Activated CD4-positive, alpha-beta memory T cell treated with anti-CD3 and anti-CD28 coated beads for 36 hours (primary cell): ENCODE measurements at places on chromosomes 11 and 22. TPM values are rescaled to one million over a fixed set of nuclear protein-coding genes. Genes with fewer than 3 reads are reported as not detected.

The FJX1 gene
- 0.46 TPM for total RNA-seq

The SUN2 gene
- 168 TPM for total RNA-seq

The GAL3ST3 gene
- not detected for total RNA-seq

The ACRV1 gene
- not detected for total RNA-seq

The PGA4 gene
- total RNA-seq: not detected

The GAS2 gene
- 0.85 TPM for total RNA-seq

The OR8G1 gene
- total RNA-seq: not detected

The OR52E8 gene
- not detected for total RNA-seq

The TEX12 gene
- 0.29 TPM for total RNA-seq

GRCh38 chr22:27718186-27719035, 83.1 kb downstream of the MN1 start:
- H3K27me3 ChIP-seq: peaks cover 10% of the 10 kb centered on the region
- H3K4me1 ChIP-seq: no peaks in the 10 kb centered on the region
- H3K27ac ChIP-seq: no peak overlapping the region
- DNase-seq: no peak

DNA sequence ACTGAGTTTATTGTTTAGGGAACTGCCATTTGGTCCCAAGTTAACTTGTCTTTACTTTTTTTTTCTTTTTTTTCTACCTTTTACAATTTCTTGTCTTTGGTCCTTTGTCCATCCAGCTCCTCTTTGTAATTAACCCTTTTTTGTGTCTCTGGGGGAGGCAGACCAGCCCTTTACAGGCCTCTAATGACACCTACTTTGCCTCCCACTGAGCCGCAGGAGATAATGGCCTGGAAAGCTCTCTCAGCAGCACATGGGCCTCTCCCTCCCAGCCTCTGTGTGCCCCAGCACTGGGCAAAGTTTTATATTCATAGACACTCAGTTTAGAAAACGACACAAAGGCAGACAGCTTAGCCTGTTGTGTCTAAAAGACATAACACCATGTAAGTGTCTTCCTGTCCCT, 480.4 kb downstream of the SOX6 start:
- H3K4me3 ChIP-seq: no peak overlapping the region
- H3K4me1 ChIP-seq: no peaks in the 10 kb centered on the region
- peaks cover 2% of the 10 kb centered on the region for H3K27me3 ChIP-seq

DNA sequence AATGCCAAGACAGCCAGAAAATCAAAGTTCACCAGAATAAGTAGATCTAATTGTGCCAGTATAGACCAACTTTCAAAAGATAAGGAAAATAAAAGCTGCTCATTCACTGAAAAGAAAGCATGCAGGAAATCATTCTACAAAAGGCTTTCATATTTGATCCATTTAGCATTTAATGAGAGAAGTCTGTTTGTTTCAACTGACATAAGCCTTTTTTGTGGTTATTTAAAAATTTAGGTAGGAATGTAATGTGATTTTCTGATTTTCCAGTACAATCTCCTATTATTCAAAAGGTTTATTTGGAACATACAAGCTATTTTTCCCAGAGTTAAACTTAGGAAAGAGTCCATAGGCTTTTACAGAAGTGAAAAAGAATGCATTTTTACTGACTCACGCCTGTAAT, 92.7 kb downstream of the SBF2 start:
- H3K36me3 ChIP-seq: peaks cover 2% of the 10 kb centered on the region
- no peak overlapping the region for H3K4me3 ChIP-seq
- DNase-seq: no peak
- no peaks in the 10 kb centered on the region for H3K27me3 ChIP-seq
- H3K27ac ChIP-seq: no peak overlapping the region

- H3K36me3 ChIP-seq: no peaks in the 10 kb centered on the region
- no peak for DNase-seq
- H3K27me3 ChIP-seq: peaks cover 16% of the 10 kb centered on the region
- H3K4me1 ChIP-seq: peaks cover 5% of the 10 kb centered on the region
- H3K4me3 ChIP-seq: no peak overlapping the region
- H3K27ac ChIP-seq: no peak overlapping the region
Measured at GRCh38 chr11:45723397-45723796, 58.0 kb upstream of the CHST1 start.

- DNase-seq: no peak
- H3K27ac ChIP-seq: no peak overlapping the region
- H3K27me3 ChIP-seq: no peaks in the 10 kb centered on the region
- no peaks in the 10 kb centered on the region for H3K36me3 ChIP-seq
- H3K4me1 ChIP-seq: no peaks in the 10 kb centered on the region
Measured at GRCh38 chr11:37770145-37770544, 1172.1 kb upstream of the RAG2 start.

- no peak overlapping the region for H3K4me3 ChIP-seq
- H3K36me3 ChIP-seq: no peaks in the 10 kb centered on the region
- H3K4me1 ChIP-seq: no peaks in the 10 kb centered on the region
- DNase-seq: no peak
- H3K27me3 ChIP-seq: peaks cover 9% of the 10 kb centered on the region
Measured at GRCh38 chr11:122556605-122557004, 98.9 kb upstream of the UBASH3B start.

DNA sequence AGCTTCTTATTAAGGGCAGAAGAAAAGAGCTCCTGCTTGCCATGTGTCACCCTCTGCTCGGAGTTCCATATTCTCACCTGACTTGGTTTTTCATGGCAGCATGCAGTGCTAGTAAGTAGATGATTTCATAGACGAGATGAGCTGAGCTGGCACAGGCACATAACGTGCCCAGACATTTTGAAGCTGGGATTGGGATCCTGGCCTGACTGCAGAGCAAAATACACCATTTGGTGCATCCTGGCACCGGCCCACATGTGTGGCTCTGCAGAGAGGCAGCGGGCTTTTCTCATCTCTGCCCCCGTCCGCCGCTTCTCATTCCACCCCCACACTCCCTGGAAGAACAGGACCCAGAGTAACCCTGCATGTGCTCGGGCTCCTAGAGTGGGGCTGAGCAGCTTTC, 24.8 kb downstream of the FAM118A start:
- H3K36me3 ChIP-seq: peaks cover 32% of the 10 kb centered on the region
- DNase-seq: no peak
- H3K27ac ChIP-seq: no peak overlapping the region
- no peak overlapping the region for H3K4me3 ChIP-seq
- H3K4me1 ChIP-seq: peaks cover under 1% of the 10 kb centered on the region

DNA sequence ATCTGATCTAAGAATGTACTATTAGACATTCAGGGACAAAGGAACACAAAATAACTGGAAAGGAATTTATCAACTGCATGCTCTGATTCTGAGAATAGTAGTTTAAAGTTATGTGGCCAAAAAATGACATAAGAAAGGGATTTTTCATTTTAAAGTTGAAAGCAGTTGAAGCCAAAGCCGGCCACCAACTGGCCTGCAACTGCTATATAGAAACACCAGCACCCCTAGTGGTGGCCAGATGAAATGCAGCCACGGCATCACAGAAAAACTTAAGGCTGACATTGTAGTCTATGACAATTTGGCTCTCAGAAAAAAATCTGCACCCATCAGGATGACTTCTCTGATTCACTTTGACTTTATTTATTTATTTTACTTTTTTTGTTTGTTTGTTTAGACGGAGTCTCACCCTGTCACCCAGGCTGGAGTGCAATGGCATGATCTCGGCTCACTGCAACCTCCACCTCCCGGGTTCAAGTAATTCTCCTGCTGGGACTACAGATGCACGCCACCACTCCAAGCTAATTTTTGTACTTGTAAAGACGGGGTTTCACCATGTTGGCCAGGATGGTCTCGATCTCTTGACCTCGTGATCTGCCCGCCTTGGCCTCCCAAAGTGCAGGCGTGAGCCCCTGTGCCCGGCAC, 59.2 kb downstream of the SLC35F2 start:
- peak; percentile 77 for DNase-seq
- H3K4me3 ChIP-seq: no peak overlapping the region
- H3K36me3 ChIP-seq: peaks cover 46% of the 10 kb centered on the region
- no peak overlapping the region for H3K27ac ChIP-seq
- no peaks in the 10 kb centered on the region for H3K4me1 ChIP-seq

DNA sequence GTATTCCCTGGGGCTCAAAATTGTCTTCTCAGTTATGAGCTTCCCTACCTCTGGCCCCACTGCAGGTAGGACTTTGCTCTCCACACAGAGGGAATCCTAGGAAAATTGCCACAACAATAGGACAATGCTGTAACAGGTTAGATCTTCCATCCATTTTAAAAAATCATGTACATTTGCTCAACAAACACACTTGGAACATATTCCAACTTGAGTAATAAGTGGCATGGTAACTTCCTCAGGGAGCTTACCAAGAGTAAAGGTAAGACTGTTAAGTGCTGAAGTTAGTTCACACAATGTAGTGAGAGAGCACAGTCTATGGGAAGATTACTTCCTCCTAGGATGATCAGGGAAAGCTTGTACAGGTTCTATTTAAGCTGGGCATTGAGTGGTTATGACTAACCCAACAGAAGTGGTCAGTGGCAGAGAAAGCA, 78.9 kb upstream of the BIRC3 start:
- no peak for DNase-seq
- no peak overlapping the region for H3K4me3 ChIP-seq
- no peaks in the 10 kb centered on the region for H3K4me1 ChIP-seq

DNA sequence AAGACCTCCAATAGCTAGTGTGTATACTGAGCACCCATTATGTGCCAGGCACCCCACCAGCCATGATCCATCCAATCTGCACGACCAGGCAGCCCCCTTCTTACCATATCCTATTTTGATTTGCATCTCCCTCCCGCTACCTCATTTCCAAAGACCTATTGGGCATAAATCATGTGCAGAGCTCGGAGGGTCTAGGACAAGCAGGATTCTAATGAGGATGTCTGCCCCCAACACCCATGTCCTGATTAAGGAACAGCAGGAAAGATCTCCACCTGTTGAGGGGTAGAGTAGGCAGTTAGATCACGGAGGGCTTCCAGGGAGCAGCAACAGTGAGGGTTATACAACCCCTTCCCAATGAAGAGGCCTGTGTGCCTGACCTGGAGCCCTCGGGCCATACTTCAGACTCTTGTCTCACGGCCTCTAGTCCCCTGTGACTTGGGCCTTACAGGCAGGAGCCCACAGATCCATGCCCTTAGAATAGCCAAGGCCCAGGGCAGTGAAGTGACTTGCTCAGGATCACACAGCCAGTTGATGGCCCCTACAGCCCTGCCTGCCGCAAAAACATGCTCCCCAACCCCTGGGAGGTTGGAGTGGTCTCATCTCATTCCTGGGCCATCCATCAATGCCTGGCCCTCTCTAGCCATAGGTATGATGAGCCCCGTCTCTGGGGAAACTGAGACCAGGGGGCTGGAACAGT, 3.5 kb downstream of the RAB3IL1 start:
- H3K27me3 ChIP-seq: peaks cover 30% of the 10 kb centered on the region
- peaks cover 9% of the 10 kb centered on the region for H3K4me1 ChIP-seq
- H3K4me3 ChIP-seq: no peak overlapping the region

GRCh38 chr11:116856423-116856822, 19.0 kb upstream of the APOA1 start:
- H3K27me3 ChIP-seq: no peaks in the 10 kb centered on the region
- peaks cover 61% of the 10 kb centered on the region for H3K4me1 ChIP-seq
- DNase-seq: no peak
- H3K4me3 ChIP-seq: no peak overlapping the region
- peak overlapping the region; percentile 44 for H3K27ac ChIP-seq
- H3K36me3 ChIP-seq: peaks cover 34% of the 10 kb centered on the region

DNA sequence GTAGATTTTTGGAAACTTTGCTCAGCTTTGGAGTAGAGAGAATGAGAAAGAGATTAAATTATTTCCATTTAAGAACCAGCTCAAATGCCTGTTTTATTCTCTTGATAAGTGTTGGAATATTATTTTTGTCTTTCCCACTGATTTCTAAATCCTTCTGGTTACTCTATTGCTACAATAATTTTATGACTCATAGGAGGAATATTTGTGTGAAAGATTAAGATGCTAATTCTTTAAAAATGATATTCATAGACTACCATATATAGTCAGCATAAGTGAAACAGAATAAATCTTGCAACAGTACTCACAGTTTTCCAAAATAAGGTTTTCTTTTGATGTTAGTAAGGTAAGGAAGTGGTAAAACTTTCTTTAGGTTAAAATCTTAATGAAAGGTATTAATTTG, 60.9 kb downstream of the YAP1 start:
- H3K4me3 ChIP-seq: no peak overlapping the region
- no peak for DNase-seq
- peaks cover 16% of the 10 kb centered on the region for H3K27me3 ChIP-seq
- no peaks in the 10 kb centered on the region for H3K36me3 ChIP-seq

- no peak overlapping the region for H3K4me3 ChIP-seq
- H3K4me1 ChIP-seq: peaks cover 27% of the 10 kb centered on the region
- no peaks in the 10 kb centered on the region for H3K27me3 ChIP-seq
- no peak for DNase-seq
- H3K36me3 ChIP-seq: peaks cover 5% of the 10 kb centered on the region
- H3K27ac ChIP-seq: no peak overlapping the region
Measured at GRCh38 chr11:67463186-67463585, 5.9 kb downstream of the TMEM134 start.

DNA sequence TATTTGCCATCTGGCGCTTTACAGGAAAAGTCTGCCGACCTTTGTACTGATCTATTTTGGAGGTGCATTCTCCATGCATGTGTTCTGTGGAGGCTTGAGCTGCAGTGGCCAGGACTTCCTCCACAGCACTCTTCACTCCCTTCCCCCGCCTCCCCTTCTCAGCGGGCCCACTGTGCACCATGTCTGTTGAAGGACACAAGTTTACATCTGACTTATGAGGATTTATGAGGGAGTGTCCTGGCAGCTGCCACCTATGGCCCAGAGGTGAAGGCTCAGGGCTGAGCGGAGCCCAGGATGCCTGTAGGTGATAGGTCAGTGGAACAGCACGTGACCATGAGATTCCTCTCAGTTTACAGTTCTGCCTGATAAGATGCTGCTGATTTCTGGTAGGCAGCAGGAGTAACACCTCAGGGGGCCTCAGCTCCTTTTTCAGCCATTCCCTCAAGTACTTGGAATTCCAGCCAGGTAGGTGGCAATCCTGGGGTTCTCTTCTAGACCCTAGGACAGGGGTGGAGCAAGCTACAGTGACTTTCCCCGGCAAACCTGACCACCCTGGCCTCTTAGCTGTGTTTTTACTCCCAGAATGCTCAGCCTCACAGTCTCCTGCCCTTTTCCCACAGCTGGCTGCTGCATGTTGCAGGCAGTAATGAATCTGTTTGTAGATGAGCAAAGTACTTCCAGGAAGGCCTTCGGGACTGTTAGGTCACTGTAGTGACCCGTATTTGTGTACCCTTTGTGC, 59.9 kb downstream of the PPFIBP2 start:
- H3K4me3 ChIP-seq: no peak overlapping the region
- H3K36me3 ChIP-seq: no peaks in the 10 kb centered on the region
- H3K27me3 ChIP-seq: peaks cover 1% of the 10 kb centered on the region
- no peak overlapping the region for H3K27ac ChIP-seq

DNA sequence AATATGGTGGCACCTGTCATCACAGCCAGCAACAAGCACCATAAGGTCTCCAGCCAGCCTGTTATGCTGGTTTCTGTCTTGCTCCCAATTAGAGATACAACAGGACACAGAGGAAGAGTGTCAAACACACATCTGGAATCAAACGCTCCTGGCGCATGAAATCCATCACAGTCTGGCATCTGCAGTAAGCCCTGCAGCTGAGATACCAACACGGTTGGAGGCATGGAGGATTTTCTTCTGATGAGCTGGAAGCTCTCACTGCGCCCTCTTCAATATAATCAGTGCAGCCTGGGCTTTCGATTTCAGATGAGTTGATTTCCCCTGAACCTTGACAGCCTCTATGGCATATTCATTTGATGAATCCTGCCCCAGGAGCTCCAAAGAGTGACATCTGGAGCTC, 27.8 kb upstream of the CARS1 start:
- H3K27ac ChIP-seq: no peak overlapping the region
- H3K4me1 ChIP-seq: no peaks in the 10 kb centered on the region
- DNase-seq: no peak
- no peaks in the 10 kb centered on the region for H3K36me3 ChIP-seq
- no peaks in the 10 kb centered on the region for H3K27me3 ChIP-seq
